ENCODE measurements at places on chromosomes 13 and 19. TPM values are rescaled to one million over a fixed set of nuclear protein-coding genes. Genes with fewer than 3 reads are reported as not detected.

SERPINE3 gene
- not detected for total RNA-seq

PCDH20 gene
- total RNA-seq = not detected

ZNF607 gene
- 4.4 TPM for total RNA-seq

MEIOSIN gene
- 0.06 TPM for total RNA-seq

GAMT gene
- 45.4 TPM for total RNA-seq

SIGLEC6 gene
- total RNA-seq = not detected

VAV1 gene
- 6.3 TPM for total RNA-seq

SPACA4 gene
- total RNA-seq = not detected

GIPC3 gene
- total RNA-seq = 0.23 TPM

NUMBL gene
- 48.5 TPM for total RNA-seq

FFAR3 gene
- not detected for total RNA-seq

OR10H4 gene
- total RNA-seq = not detected

CCDC8 gene
- not detected for total RNA-seq

WDR62 gene
- total RNA-seq = 30.3 TPM

ZNF709 gene
- not detected for total RNA-seq

ZSWIM4 gene
- total RNA-seq = 6.0 TPM

MYBPC2 gene
- 0.02 TPM for total RNA-seq

MPV17L2 gene
- total RNA-seq = 13.1 TPM

KCTD15 gene
- 65.7 TPM for total RNA-seq

ZNF507 gene
- total RNA-seq = 14.4 TPM

GPR180 gene
- total RNA-seq = 3.6 TPM

KIR3DL1 gene
- total RNA-seq = not detected

CBARP gene
- total RNA-seq = 2.3 TPM

C1QTNF9 gene
- not detected for total RNA-seq

SOHLH2 gene
- not detected for total RNA-seq

ZNF613 gene
- total RNA-seq = 0.73 TPM

ZIM2 gene
- not detected for total RNA-seq

MATK gene
- total RNA-seq = 1.9 TPM

IRS2 gene
- total RNA-seq = 27.2 TPM

KCNJ14 gene
- 1.0 TPM for total RNA-seq

SYNGR4 gene
- total RNA-seq = 3.7 TPM

OR4F17 gene
- total RNA-seq = not detected

ITM2B gene
- total RNA-seq = 169 TPM

SGCG gene
- not detected for total RNA-seq

ZFP82 gene
- total RNA-seq = 1.9 TPM

NDUFA13 gene
- 164 TPM for total RNA-seq

GIPR gene
- total RNA-seq = 1.7 TPM

KRI1 gene
- total RNA-seq = 18.0 TPM

ITGBL1 gene
- total RNA-seq = 1.4 TPM

C19orf81 gene
- total RNA-seq = 11.5 TPM

C19orf18 gene
- not detected for total RNA-seq

ZNF91 gene
- 0.31 TPM for total RNA-seq

BRME1 gene
- total RNA-seq = 0.60 TPM

NLRP12 gene
- total RNA-seq = 0.02 TPM

KIR2DL1 gene
- not detected for total RNA-seq

PRODH2 gene
- total RNA-seq = 0.36 TPM

CNN1 gene
- total RNA-seq = 0.45 TPM

SHANK1 gene
- 0.15 TPM for total RNA-seq

LGALS7B gene
- not detected for total RNA-seq

FGF22 gene
- 1.2 TPM for total RNA-seq

ZNF154 gene
- total RNA-seq = not detected

PTPRH gene
- 5.3 TPM for total RNA-seq

SNAPC2 gene
- total RNA-seq = 30.8 TPM

KCNRG gene
- total RNA-seq = 0.29 TPM

LGALS7 gene
- not detected for total RNA-seq

DCT gene
- not detected for total RNA-seq

ARMC6 gene
- 30.3 TPM for total RNA-seq

SLC25A30 gene
- total RNA-seq = 8.2 TPM
